ENCODE measurements at places on chromosomes 11 and 22. TPM values are rescaled to one million over a fixed set of nuclear protein-coding genes. Genes with fewer than 3 reads are reported as not detected.

- DNase-seq = no peak
These were observed 2.5 kb downstream of the MPPED2 start for GRCh38 chr11:30583476-30584280.

GRCh38 chr11:7964873-7965272, 374 bp downstream of the NLRP10 start:
- no peak for DNase-seq

DNA sequence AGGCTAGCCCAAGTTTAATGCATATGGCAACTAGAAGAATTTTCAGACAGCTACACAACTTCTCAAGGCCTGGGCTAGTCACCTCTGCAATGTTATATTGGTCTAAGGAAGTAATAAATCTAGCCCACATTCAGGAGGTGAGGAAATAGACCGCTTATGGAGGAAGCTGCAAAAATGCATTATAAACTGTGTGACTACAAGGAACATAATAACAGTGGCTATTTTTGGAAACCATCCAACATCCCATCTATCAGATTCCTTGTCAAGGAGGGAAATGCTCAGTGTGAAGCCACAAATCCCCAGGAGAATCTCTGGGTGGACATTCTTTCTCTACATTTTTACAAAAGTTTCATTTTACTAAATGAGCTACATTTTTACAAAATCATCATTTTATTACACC, 76.1 kb downstream of the BBOX1 start:
- DNase-seq = no peak

- DNase-seq = no peak
These were observed 27.1 kb downstream of the PARVA start for GRCh38 chr11:12404436-12404835.

GRCh38 chr11:7077101-7077500, 11.7 kb upstream of the RBMXL2 start:
- no peak for DNase-seq

- DNase-seq = no peak
These were observed 5.3 kb downstream of the TYR start for GRCh38 chr11:89182773-89183518.

GRCh38 chr22:30830907-30831306, 136.2 kb downstream of the OSBP2 start:
- DNase-seq = no peak

DNA sequence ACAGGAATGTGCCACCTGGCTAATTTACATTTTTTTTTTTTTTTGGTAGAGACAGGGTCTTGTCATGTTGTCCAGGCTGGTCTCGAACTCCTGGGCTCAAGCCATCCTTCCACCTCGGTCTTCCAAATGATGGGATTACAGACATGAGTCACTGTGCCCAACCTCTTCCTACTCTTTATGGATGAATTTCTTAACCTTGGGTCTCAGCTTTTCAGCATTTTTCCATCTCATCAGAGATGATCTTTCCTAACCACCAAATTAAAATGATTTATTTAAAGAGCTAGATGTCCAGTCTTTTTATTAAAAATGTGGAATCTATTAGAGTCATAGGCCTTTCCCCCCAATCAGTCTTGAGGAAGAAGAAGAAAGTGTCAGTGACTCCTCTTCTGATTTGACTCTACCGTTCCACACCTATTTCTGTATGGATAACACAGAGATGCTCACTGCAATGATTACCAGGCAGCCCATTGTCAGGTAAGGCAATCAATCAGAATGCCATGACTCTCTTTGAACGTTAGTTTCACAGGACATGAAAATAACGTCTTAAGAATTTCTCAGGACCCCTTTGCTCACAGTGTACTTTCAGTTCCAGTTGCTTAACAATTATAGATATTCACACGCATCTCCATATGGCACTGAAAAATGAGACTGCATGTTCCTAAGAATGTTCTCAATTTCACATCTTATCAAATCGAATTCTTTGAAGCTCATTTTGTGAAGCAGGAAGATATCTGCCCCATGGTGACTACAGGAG, 51.0 kb downstream of the MIAT start:
- no peak for DNase-seq

GRCh38 chr11:117829369-117829725, 4.8 kb upstream of the FXYD2 start:
- no peak for DNase-seq

DNA sequence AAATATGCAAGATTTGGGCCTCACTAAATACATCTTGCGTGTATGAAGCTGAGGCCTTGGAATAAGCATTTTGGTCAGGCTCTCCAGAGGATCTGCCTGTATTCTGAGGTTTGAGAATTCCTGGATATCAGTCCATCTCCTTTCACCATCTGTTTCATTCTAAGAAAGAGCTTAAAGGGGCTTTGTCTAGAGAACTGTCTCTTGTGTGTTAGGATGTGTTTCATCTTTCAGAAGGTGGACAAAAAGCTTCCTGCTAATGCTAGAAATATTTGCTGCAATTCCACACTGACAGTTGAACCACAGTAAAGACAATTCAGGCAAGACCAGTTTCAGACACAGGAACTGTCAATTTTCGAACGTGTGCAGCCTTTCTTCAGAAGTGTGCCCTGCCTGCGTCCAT, 185.4 kb downstream of the DBX1 start:
- no peak for DNase-seq

DNA sequence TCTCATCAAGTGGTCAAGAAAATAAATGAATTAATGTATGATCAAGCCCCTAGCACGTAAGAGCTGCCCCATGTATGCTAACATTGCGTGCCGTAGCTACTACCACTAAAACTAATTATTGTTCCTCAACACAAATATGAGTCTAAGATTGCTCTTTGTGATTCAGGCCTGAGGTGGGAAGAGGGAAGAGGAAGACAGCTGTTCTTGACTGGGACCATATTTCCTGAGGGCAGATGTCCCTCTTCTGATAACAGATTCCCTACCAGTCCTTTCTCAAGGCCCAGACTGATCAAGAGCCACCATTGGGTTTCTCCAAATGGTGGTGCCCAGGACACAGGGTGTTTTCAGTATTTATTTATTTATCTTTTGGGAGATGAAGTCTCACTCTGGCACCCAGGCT, 87.2 kb upstream of the CADM1 start:
- no peak for DNase-seq

- no peak for DNase-seq
These were observed 162.7 kb downstream of the NTM start for GRCh38 chr11:131533149-131533548.

- peak; percentile 7 for DNase-seq
These were observed 26.9 kb downstream of the KCNQ1 start for GRCh38 chr11:2471804-2472096.

GRCh38 chr11:1307163-1307870, 2.1 kb downstream of the TOLLIP start:
- DNase-seq = no peak

DNA sequence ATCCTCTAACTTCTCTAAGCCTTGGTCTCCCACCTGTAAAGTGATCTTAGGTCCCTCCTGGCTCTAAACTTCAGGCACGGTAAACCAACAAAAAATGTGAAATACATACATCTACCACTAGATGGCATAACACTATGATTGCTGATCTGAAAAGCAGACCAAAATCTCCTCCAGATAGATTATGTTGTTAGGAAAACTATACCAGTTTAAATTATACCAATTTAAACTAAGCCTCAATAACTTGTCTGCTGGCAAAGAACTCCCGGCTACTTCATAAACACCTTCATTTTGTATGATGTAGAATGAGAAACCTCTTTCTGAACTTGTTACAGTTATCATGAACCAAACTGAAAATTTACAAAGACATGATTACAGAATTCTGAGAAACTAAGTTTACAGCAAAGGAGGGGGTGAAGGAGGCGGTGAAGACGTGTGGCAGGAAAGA, 85.9 kb downstream of the SBF2 start:
- no peak for DNase-seq

DNA sequence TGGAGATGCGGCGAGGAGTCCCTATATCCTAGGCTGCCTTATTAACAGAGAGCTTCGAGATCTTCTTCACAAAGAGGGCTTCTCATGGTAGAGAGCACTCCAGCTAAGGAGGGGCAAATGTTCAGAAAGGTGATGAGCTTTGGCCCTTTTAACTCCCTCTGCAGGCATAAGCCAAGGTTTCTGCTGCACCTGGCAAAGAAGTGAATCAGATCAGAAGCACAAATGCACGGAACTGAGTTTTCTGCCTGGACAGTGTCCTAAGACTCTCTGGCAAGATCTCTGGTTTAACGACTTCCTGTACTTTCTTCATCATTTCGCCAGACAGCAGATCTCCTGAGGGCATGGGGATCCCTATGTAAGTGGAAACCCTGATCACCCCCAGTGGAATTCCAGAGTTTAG, 37.2 kb downstream of the POU2AF3 start:
- no peak for DNase-seq

GRCh38 chr11:2448661-2449547, 4.1 kb downstream of the KCNQ1 start:
- DNase-seq = no peak

DNA sequence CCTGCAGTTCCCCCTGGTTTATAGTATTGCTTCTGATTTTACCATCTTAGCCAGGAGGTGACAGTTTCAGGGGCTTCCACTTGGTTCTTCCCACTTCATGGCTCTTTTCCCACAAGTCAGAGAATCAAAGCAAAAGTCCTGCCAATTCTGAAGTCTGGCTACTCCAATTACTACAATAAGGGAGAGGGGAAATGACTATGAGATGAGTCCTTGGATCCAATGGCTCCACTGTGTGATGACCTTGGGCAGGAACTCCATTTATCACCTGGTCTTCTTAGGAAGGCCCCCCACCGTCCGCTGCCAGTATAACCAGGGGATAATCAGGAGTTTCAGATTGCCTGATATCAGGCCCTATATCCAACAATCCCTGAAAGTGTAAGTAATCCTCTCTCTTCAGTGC, 31.6 kb upstream of the CCND1 start:
- DNase-seq = no peak

DNA sequence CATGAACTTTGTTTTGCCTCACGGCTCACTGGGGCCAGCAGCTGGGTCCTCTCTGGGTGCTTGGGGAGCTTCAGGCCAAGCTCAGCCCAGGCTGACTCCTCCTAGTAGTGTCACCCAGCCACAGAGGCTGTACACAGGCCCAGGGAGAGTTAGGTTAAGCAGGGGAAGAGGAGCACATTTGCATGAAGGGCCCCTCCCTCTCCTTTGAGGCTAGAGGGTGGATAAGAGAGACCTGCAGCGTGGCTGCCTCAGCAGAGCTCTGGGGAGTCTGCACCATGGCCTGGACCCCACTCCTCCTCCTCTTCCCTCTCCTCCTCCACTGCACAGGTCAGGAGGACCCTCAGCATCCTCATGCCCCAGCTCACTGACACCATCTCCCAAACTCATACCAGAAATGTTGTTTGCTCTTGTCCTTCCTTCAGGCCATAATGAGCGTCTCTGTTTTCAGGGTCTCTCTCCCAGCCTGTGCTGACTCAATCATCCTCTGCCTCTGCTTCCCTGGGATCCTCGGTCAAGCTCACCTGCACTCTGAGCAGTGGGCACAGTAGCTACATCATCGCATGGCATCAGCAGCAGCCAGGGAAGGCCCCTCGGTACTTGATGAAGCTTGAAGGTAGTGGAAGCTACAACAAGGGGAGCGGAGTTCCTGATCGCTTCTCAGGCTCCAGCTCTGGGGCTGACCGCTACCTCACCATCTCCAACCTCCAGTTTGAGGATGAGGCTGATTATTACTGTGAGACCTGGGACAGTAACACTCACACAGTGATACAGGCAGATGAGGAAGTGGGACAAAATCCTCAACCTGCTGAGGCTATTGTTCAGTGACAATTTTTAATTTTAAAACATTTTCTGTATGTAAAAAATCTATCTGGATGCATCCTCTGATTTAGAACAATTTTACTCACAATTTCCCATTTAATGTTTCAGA, 82.4 kb upstream of the VPREB1 start:
- no peak for DNase-seq

DNA sequence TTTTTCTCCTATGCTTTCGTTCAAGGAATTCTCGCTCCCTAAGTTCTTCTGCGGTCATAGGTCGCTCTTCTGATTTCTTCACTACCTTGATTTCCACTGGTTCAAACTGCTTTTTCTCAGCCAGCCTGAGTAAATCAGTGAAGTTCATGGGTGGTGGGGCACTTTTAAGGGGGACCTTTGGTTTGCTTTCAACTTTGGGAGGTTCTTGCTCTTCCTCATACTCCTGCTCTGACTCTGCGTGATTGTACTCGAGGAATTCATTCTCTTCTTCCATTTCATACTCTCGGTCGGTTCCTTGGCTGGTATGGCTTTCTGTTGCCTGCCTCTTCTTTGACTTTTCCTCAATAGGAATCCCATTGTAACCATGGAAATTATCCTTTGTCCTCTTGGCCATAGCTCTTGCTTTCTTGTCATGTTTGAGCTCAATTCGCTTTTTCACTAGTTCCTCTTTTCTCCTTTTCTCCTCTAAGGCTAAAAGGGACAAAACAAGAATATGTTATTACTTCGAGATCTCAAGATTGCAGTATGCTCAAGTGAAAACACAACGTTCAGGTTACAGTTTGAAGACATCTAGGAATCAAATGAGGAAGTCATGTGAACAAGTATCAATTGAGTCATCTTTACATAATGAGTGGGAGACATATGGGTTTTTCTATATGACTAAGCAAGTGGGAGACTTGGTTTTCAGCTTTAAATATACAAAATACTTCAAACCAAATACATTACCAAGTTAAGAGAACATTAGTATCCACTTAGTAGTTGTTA, 16.2 kb downstream of the MISFA start:
- no peak for DNase-seq

The PRSS23 gene
- total RNA-seq = 54.4 TPM

The PAMR1 gene
- 34.3 TPM for total RNA-seq

The CABP7 gene
- total RNA-seq = 0.19 TPM

The KAT5 gene
- 44.2 TPM for total RNA-seq

The CDON gene
- 13.1 TPM for total RNA-seq

The TSKU gene
- total RNA-seq = 153 TPM

The FAM227A gene
- 7.3 TPM for total RNA-seq

The EEF1G gene
- 1,561 TPM for total RNA-seq

The CYTH4 gene
- 46.3 TPM for total RNA-seq

The APLNR gene
- total RNA-seq = 2.0 TPM

The ISX gene
- not detected for total RNA-seq

The CARD18 gene
- total RNA-seq = not detected

The SLC22A9 gene
- not detected for total RNA-seq

The CRYBB3 gene
- total RNA-seq = not detected

The MMP13 gene
- total RNA-seq = not detected

The GALNT18 gene
- total RNA-seq = 21.0 TPM

Data from omental fat pad (tissue), 4 donors.